ENCODE measurements at places on chromosomes 2 and 18.

- DNase-seq: no peak
Measured at GRCh38 chr2:105114551-105114950, 76.7 kb downstream of the MRPS9 start.

DNA sequence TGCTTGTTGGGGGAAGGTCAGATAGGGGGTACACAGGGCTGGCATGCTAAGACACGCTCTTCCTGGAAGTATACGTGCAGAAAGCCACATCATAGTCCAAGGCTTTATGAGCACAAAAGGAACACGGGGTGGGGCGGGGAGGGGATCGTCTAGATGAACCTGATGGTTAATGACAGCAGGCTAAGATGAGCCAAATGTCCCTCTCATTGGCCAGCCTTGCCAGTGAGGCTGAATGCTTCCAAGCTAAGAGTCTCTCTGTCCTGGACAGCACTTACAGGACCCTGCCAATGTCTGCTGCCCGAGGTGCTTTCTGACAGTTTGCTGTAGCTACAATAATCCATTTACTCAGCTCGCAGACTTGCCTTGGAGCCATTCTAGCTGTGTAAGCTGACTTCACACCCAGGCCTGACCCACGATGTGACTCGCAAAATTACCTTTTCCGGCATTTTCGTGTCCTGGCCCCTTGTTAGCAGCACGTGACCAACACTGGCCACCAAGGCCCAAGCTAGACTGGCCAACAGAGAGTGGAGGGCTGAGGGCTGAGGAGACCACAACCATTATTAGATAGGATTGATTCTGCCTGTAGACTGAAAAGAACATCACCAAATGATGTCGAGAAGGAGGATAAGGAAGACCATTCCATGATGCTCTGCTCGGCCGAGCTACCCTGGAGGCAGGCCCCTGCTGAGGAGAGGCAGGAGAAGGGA, 84.2 kb downstream of the MALT1 start:
- no peak for DNase-seq

DNA sequence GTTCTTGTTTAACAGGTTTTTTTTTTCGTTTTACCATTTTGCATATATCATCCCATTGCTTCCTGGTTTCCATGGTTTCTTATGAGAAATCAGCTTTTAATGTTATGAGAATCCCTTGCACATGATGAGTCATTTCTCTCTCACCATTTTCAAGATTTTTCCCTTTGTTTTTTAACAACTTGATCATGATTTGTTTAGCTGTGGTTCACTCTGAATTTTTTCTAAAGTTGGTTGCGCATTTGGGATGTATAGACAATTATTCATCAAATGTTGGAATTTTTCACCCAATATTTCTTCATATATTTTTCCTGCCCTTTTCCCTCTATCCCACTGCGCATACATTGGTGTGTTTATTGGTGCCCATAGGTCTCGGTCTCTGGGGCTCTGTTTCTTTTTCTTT, 42.4 kb upstream of the BIN1 start:
- DNase-seq: no peak

DNA sequence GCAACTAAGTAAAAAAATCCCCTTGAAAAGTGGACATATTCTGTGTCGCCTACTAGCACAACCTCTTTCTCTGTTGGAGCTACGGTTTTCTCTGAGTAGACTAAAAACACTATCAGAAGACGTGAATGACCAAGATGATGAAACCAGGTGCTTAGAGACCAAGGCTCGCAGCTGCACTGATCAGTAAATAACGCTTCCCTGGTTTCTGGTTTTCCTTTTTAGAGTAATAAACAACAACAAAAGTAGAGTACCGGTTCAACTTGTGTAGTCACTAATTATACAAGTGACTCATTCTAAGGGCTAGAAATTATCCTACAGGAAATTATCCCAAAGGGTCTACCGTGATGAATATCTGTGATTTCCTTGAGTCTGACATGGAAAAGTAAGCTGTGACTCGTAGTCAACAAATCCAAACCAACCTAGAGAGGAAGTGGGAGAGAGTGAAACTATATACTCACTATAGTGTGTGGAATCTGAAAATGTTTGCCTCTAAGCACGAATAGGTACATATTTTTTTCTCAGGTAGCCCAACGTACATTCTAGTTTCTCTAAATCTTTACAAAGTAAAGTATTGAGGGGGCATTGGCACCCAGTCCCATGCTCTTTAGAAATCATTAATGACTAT, 17.8 kb downstream of the RASGRP3 start:
- no peak for DNase-seq

- no peak for DNase-seq
Measured at GRCh38 chr2:170548304-170548703, 166.8 kb upstream of the SP5 start.

DNA sequence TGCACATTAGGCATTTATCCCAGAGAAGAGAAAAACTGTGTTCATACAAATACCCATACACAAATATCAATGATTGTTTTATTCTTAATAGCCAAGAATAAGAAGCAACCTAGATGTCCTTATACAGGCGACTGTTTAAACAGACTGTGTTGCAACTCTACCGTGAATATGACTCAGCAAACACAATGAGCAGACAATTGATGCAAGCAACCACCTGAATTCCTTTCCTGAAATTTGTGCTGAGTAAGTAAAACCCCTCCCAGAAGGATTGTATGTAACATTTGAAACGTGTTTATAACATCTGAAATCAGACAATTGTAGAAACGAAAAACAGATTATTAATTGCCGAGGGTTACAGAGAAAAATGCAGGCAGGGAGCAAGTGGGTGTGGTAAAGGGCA, 621.9 kb upstream of the SOX11 start:
- DNase-seq: no peak

- no peak for DNase-seq
Measured at GRCh38 chr2:31082002-31082401, 56.2 kb downstream of the GALNT14 start.

Measured in activated T-helper 1 cell treated with anti-CD3 and anti-CD28 coated beads, Interleukin-2, amount 50 U/mL, for 16 hours (primary cell).